Fibroblast of skin of left quadriceps (primary cell): ENCODE measurements at places on chromosomes 2 and 18.

- no peak for DNase-seq
These were observed 114.5 kb downstream of the LOXHD1 start for GRCh38 chr18:46542545-46542944.

DNA sequence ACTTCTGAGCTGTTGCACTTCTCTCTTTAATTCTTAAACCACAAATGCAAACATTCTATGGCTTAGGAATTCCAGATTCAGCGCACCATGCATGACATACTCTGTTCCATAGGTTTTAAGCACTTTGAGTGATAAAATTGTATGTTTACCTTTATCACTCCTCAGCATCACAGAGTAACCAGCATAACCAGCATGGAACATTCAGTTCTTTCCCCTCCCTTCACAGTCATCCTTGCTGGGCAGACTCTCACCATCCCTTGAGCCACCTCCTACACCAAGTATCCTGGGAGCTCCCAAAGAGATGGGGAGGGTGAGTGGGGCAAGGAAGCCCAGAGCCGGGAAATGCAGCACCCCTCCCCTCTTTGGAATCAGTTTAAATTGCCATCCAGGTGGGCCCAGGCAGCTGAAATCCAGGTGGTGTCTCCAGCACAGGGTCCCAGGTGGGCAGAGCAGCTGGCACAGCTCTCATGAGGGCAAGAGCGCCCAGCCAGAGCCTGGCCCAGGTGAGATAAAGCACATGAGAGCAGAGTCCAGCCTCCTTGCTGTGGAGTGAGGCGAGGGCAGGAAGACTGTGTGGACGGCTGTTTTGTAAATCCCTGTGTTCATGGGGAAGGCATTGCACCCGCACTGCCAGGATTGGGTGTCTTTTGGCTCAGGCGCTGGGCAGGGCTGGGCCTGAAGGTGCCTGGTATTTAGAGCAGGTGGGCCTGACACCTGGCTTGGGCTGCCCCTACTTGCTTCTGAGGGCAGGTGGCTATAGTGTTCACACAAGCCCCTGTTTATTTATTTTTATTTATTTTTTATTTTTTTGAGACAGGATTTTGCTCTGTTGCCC, 36.8 kb downstream of the LAMA3 start:
- DNase-seq = no peak

DNA sequence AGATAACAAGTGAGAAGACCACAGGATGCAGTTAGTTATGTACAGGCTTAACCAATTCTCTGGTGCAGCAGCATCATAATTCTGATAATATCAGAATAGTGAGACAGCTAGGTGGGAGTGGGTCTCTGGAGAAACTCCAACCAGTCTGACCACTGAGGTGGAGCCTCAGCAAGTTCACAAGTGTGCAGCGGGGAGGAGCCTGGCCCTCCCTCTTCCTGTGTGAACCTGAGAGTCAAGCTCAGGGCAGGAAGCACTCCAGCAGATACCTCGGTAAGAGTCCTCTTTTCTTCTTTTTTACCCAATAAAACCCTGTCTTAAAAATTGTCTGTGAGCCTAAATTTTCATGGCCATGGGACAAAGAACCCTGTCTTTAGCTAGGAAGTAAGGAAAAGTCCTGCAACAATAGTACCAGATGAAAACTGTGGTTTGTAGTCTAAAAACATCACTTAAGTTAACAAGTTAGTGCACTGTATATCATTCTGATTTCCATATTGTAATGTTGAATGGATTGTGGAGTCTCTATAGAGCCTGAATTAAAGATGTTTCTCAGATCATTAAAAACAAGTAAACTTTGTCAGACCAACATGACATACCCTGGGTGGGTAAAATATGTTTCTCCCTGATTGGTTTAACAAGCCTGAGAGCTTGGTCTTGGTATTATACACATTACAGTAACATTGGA, 370.8 kb downstream of the TMEM182 start:
- no peak for DNase-seq

GRCh38 chr2:101704816-101705578, 7.5 kb downstream of the MAP4K4 start:
- no peak for DNase-seq

DNA sequence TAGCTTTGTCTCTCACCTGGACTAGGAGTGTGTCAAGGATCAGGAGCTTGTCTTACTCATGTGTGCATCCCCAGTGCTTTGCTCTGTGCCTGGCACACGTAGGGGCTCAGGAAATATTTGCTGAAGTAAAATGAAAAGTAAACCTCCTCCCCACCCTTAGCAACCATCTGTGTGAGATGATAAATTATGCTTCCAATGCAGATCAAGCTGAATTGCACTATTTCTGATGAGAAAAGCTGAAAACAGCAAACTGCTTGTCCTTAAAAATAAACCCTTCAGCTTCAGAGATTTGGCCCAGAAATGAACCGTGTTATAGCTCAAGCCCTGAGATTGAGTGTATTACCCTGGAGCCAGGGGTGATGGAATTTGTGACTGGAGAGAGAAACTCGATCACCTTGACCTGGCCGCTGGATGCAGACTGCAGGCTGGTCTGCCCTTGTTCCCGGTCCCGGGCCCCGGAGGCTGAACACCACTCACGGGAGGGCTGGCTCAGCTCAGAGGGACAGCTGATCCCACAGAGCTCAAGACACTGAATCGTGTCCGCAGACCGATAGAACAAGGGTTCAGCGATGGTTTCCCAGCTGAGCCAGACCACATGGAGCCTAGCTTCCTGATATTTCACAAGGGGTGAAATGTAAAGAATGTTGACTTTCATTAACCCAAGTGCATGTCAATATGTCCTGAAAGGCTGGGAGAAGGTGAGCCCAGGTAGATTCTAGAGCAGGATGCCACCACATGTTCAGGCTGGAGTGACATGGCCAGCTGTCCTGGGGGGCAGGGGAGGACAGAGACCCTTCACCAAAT, 50.5 kb downstream of the DDX1 start:
- DNase-seq = no peak
